ENCODE measurements at places on chromosomes 2 and 18. TPM values are rescaled to one million over a fixed set of nuclear protein-coding genes. Genes with fewer than 3 reads are reported as not detected.

The SERPINB12 gene
- total RNA-seq: not detected

The RIT2 gene
- not detected for total RNA-seq

The SIX3 gene
- not detected for total RNA-seq

The PROC gene
- not detected for total RNA-seq

The GTF2A1L gene
- total RNA-seq: not detected

Measured in IMR-90 (cell line).